ENCODE measurements at places on chromosomes 5 and 9.

DNA sequence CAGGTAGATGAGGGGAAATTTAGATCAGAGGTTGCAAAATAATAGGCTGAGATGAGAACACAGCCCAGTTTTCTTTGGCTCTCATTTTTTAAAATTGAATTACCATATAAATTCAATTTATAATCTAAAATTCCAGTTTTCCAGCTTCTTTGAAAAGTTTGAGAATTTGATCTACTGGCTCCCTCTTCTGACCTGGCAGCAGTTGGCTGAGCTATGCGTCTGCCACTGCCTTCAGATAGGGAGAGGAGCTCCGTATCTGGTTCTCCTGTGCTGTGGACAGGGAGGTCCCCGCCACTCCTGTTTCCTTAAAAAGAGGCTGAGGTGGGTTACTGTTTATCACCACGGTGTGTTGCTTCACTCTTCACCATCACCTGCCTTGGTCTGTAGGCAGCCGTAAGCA is 103.7 kb downstream of the ARHGAP26 start:
- DNase-seq, result no peak

- no peak for DNase-seq
These were observed 4.5 kb upstream of the CDC42SE2 start for GRCh38 chr5:131259326-131259725.

GRCh38 chr9:124054582-124055227 is 43.1 kb downstream of the LHX2 start:
- no peak for DNase-seq

- DNase-seq, result no peak
These were observed 69.3 kb downstream of the KIAA1958 start for GRCh38 chr9:112555844-112556482.

- DNase-seq, result no peak
These were observed 53.8 kb downstream of the SHB start for GRCh38 chr9:38015266-38015665.

DNA sequence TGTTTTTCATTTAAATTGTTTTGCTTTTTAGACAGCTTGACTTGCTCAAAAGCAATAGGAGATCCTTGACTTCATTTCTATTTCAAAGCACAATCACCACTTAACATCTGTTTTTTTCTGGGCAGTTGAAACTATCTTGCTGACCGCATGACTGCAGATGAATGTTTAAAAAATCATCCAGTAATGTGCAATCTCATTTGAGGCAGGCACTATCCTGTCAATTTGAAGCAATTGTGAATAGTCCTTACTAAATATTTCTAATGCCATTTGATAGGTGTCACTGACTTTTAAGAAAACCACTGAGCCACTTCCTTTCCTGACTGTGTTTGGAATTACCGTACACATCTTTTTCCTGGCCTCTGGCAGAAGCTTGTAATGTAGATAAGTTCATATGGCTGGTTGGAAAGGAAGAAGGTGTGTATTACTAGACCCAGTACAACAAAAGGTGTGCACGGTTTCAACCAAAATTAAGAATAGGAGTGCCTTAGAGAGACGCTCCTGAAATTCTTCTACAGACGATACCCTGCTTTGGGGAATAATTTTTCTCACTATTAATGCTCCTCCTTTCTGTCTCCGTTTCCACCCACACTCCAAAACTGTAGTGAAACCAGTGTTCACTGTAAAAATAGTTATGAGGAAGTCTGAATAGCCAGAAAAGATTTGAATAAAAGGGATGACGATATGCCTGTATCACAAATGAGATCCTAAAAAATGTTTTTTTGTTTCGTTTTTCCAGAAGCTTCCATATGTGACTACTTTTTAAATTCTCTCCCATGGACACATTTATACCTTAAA is 136.7 kb upstream of the MOCS2 start:
- DNase-seq, result peak; percentile 39
